ENCODE measurements at places on chromosomes 3 and 15. TPM values are rescaled to one million over a fixed set of nuclear protein-coding genes. Genes with fewer than 3 reads are reported as not detected.
A peak's percentile ranks its signal among the peaks of the same experiment; 100 is the strongest.

DNA sequence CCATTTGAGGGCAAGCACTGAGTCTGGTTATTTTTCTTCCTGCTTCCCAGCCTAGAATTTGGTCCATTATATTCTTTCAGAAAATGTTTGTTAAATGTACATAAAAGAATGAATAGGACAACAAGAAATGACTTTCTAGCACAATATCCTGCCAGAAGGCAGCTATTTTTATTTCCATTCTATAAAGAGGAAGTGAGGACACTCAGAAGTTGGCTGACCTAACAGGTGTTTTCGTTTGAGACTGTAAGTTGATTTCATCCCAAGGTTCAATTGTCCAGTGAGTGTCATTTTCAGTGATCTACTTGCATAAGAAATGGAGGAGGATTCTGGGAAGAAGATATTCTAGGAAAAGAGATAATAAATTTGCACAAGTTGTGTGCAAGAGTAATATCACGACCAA is 191.9 kb upstream of the POU1F1 start:
- no peaks in the 10 kb centered on the region for H3K36me3 ChIP-seq
- no peak for DNase-seq
- no peak overlapping the region for H3K27ac ChIP-seq
- H3K4me1 ChIP-seq: no peaks in the 10 kb centered on the region
- H3K27me3 ChIP-seq: no peaks in the 10 kb centered on the region

GRCh38 chr3:115657168-115657567 is 33.9 kb downstream of the GAP43 start:
- H3K36me3 ChIP-seq: no peaks in the 10 kb centered on the region
- H3K4me3 ChIP-seq: no peak overlapping the region
- H3K27me3 ChIP-seq: no peaks in the 10 kb centered on the region
- H3K4me1 ChIP-seq: peaks cover 29% of the 10 kb centered on the region
- no peak overlapping the region for H3K27ac ChIP-seq

- H3K27me3 ChIP-seq: no peaks in the 10 kb centered on the region
- H3K4me3 ChIP-seq: no peak overlapping the region
- no peak overlapping the region for H3K27ac ChIP-seq
- H3K4me1 ChIP-seq: peaks cover 6% of the 10 kb centered on the region
- no peaks in the 10 kb centered on the region for H3K36me3 ChIP-seq
Measured at GRCh38 chr3:64039332-64039731, 16.0 kb upstream of the PSMD6 start.

GRCh38 chr3:140244893-140245292 is 309.9 kb downstream of the CLSTN2 start:
- DNase-seq: peak; percentile 57
- H3K27ac ChIP-seq: no peak overlapping the region
- peaks cover 5% of the 10 kb centered on the region for H3K4me1 ChIP-seq
- no peak overlapping the region for H3K4me3 ChIP-seq
- H3K36me3 ChIP-seq: no peaks in the 10 kb centered on the region

The PAQR5 gene
- 0.87 TPM for total RNA-seq

The DAZL gene
- not detected for total RNA-seq

The SKOR1 gene
- not detected for total RNA-seq

DNA sequence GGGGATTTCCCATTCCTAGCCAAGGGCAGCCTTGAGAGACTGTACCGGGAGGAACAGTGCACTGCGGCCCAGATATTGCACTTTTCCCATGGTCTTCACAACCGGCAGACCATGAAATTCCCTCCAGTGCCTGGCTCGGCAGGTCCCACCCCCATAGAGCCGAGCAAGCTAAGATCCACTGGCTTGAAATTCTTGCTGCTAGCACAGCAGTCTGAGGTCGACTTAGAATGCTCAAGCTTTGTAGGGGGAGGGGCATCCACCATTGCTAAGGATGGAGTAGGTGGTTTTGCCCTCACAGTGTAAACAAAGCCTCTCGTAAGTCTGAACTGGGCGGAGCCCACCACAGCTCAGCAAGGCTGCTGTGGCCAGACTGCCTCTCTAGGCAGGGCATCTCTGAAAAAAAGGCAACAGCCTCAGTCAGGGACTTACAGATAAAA is 156.3 kb downstream of the FRMD5 start:
- DNase-seq: peak; percentile 64
- H3K27me3 ChIP-seq: no peaks in the 10 kb centered on the region
- peaks cover 29% of the 10 kb centered on the region for H3K4me1 ChIP-seq

The PCOLCE2 gene
- total RNA-seq: 4.5 TPM

DNA sequence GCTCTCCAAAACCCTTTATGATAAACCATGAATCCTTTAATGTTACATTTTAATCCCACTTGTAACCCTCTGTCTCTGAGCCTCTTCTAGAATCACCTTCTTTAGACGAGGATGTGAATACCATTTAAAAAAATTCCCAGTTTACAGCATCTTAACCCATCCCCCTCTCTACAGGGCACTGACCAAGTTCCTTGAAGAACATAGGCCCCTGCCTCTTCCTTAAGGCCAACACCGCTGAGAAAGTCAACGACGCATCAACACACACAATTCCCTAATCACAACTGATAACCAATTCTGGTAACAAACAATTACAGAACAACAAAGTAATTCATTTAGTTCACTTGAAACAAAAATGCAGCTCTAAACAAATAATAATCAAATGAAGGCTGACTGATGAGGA is 130.3 kb downstream of the DLG1 start:
- H3K4me1 ChIP-seq: peaks cover 4% of the 10 kb centered on the region
- H3K27ac ChIP-seq: peak overlapping the region; percentile 14
- no peak for DNase-seq
- no peaks in the 10 kb centered on the region for H3K27me3 ChIP-seq

The BCL2A1 gene
- total RNA-seq: not detected

The ROBO2 gene
- total RNA-seq: 1.5 TPM

DNA sequence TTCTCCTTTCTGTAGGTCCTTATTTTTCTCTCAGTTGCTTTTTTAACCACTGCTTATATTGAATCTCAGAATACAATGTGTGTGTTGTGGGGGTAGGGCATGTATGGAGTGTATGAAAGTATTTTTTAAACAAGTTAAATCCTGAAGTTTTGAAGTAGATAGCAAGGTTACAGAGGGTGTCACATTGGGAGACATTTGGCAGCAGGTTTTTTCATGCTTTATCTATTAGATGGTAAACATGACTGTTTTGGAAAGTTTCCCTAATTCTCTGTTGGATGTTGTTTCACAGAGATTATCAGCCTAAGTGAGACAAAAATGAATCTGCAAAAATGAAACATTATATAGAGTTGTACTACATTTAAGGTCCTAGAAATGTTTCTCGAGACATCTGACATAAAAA is 190.6 kb upstream of the ARPP21 start:
- no peak overlapping the region for H3K27ac ChIP-seq
- DNase-seq: no peak
- no peaks in the 10 kb centered on the region for H3K4me1 ChIP-seq

The PTH1R gene
- total RNA-seq: 5.2 TPM

GRCh38 chr3:150073513-150073912 is 102.8 kb upstream of the PFN2 start:
- H3K4me1 ChIP-seq: peaks cover 23% of the 10 kb centered on the region
- H3K36me3 ChIP-seq: no peaks in the 10 kb centered on the region
- DNase-seq: no peak
- no peaks in the 10 kb centered on the region for H3K27me3 ChIP-seq
- no peak overlapping the region for H3K4me3 ChIP-seq

The GPR27 gene
- total RNA-seq: 2.0 TPM

DNA sequence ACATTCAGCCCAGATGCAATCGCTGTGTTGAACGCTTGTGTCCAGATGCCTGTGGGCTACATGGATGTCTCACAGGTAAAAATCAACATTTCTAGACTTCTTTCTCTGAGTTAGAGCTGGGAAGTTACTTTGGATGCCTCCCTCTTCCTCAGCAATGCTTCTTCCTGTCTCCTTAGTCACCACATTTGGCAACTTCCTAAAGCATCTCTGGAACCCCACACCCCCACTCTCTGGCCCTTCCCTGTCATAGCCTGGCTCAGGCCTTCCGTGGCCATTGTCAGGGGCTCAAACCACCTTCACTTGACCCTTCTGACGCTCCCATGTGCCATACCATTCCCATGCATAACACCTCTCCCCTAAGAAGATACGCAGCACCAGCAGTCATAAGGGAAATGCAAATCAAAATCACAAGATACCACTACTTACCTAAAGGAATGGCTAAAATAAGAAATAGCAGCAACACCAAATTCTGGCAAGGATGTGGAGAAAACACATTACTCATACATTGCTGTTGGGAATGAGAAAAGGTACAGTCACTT is 21.6 kb upstream of the RGMA start:
- DNase-seq: no peak
- H3K4me3 ChIP-seq: no peak overlapping the region
- H3K36me3 ChIP-seq: no peaks in the 10 kb centered on the region
- no peaks in the 10 kb centered on the region for H3K27me3 ChIP-seq

Measured in astrocyte (in vitro differentiated cells and primary cell).